ENCODE measurements at places on chromosomes 12 and 14. TPM values are rescaled to one million over a fixed set of nuclear protein-coding genes. Genes with fewer than 3 reads are reported as not detected.

The ZNF891 gene
- 6.2 TPM for total RNA-seq

The STON2 gene
- not detected for total RNA-seq

The GLIPR1L1 gene
- not detected for total RNA-seq

The CCDC175 gene
- total RNA-seq: not detected

The KLRK1 gene
- 1.4 TPM for total RNA-seq

The CISTR gene
- not detected for total RNA-seq

The TCL1B gene
- not detected for total RNA-seq

The FLRT2 gene
- 0.03 TPM for total RNA-seq

The ANKRD33 gene
- not detected for total RNA-seq

The CRACR2A gene
- 34.4 TPM for total RNA-seq

- no peaks in the 10 kb centered on the region for H3K4me1 ChIP-seq
- DNase-seq: no peak
- H3K36me3 ChIP-seq: no peaks in the 10 kb centered on the region
- no peaks in the 10 kb centered on the region for H3K27me3 ChIP-seq
- H3K4me3 ChIP-seq: no peak overlapping the region
Observed at GRCh38 chr14:33682760-33683159, 268.1 kb downstream of the EGLN3 start.

DNA sequence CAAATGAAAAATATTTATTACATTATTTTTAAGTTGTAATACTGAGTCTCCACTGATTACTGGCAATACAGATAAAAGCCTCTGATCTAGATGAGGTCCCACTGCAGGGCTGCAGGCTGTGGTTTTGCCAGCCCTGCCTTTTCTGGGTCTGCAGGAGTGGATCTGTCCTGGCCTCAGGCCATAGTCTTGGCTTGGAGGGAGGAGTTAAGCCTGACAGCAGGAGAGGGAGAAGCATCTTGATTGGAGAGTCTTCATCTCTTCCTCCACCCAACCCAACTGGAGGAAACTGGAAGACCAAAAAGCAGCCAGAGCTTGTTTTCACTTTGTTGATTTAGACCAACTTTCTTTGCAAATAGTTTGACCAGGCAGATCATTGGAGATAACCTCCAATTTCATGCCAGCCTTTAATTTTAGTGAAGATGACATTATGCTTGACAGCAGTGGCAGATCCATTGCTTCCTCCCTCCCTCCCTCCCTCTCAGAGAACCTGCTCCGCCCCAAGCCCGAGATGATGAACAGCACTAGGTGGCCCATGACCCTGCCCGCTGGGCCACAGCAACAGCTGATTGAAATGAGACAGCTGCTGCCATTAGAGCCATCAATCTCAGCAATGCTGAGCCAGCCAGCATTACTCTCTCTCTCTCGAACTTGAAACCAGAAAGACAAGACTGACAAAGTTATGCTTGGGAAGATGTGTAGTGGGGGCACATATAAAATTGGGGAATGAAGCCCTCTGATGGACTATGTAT is 222.4 kb downstream of the GLT1D1 start:
- no peak overlapping the region for H3K27ac ChIP-seq
- no peak for DNase-seq
- H3K4me3 ChIP-seq: no peak overlapping the region
- H3K4me1 ChIP-seq: no peaks in the 10 kb centered on the region

DNA sequence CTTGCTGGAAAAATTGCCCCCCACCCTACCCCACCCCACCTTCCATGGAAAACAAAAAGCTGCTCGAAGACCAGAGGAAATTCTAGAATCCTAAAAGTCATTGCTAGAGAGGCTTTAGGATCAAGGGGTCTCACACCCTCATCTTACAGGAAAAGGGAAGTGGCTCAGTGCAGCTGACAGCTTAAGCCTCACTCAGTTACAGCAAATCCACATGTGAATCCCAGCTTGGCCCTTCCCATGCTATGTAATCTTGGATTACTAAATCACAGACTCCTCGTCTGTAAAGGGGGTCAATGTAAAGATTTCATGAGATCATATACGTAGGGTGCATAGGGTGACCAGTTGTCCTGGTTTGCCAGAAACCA is 25.9 kb downstream of the CMKLR1 start:
- H3K4me1 ChIP-seq: peaks cover 27% of the 10 kb centered on the region
- no peak overlapping the region for H3K4me3 ChIP-seq
- H3K36me3 ChIP-seq: no peaks in the 10 kb centered on the region
- no peak for DNase-seq

GRCh38 chr14:90796329-90796728 is 19.9 kb downstream of the TTC7B start:
- no peak for DNase-seq
- H3K4me1 ChIP-seq: peaks cover 3% of the 10 kb centered on the region
- no peak overlapping the region for H3K27ac ChIP-seq
- no peaks in the 10 kb centered on the region for H3K27me3 ChIP-seq
- H3K4me3 ChIP-seq: no peak overlapping the region

DNA sequence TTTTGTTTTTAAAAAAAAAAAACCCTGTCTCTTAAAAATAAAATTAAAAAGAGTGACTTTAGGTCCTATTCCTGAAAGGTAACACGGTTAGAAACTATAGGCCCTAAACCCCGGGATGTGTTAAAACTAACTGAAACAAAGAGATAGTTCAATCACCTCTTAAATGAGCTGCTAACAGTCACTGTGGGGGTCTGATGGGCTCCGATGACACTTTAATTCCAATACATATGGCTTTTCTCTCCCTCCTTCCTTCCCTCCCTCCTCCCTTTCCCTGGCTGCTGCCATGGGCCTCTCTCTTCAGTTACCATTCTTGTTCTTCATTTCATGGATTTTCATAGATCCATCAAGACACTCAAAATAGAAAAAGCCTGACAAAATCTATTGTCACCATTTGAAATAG is 76.6 kb downstream of the RNF34 start:
- no peak overlapping the region for H3K4me3 ChIP-seq
- H3K4me1 ChIP-seq: no peaks in the 10 kb centered on the region
- no peaks in the 10 kb centered on the region for H3K27me3 ChIP-seq
- H3K27ac ChIP-seq: no peak overlapping the region

DNA sequence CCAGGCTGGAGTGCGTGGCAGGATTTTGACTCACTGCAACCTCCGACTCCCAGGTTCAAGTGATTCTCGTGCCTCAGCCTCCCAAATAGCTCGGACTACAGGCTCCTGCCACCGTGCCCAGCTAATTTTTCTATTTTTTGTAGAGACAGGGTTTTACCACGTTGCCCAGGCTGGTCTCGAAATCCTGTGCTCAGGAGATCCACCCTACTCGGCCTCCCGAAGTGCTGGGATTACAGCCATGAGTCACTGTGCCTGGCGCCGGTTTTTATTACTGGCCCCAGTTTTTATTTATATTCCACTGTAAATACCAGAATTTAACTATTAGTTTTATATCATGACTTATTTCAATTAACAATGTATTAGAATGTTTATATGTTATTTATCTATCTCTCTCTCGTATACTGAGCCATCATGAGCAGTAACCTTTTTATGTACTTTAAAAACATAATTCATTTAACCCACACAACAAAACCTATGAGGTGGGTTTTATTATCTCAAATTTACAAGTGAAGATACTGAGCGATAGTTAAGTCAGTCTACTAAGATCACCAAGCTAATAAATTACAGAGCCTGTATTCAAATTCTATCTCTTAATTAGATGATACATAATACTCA is 47.8 kb downstream of the HECTD1 start:
- H3K27me3 ChIP-seq: no peaks in the 10 kb centered on the region
- DNase-seq: no peak
- H3K4me1 ChIP-seq: no peaks in the 10 kb centered on the region
- H3K36me3 ChIP-seq: peaks cover 20% of the 10 kb centered on the region
- no peak overlapping the region for H3K27ac ChIP-seq

DNA sequence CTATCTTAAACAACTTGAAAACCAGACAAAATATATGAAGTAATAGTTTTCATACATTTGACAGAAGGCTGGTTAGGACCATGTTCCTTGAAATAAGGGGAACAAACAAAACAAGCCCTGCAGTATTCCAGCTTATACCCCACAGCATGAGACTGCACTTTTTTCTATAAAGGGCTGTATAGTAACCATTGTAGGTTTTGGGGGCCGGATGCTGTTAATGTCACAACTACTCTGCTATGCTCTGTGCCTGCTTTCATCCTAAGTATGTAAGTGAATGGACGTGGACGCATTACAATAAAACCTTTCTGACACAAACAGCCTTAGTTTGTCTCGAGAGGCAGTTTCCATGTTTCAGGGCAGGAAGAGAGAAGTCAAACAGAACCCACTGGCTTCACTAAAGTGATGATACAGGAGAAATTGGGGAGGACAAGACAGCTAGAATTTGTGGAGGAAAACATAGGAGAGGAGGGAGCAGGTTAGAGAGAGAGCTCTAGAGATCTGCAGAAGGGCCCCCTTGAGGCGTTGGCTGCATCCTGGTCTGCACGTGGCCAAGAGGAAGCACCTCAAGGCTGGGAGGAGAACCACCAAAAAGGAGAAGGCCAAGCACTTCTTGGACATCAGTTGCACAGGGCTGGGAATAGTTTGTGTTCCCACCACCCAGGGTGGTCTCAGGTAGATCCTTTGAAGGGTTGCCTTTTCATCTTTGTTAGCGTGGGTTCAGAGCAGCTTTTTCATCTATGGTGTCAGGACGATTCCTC is 63.7 kb downstream of the TRAF3 start:
- no peak overlapping the region for H3K27ac ChIP-seq
- H3K27me3 ChIP-seq: no peaks in the 10 kb centered on the region
- no peak for DNase-seq
- no peaks in the 10 kb centered on the region for H3K36me3 ChIP-seq
- no peaks in the 10 kb centered on the region for H3K4me1 ChIP-seq

- no peak overlapping the region for H3K27ac ChIP-seq
- no peaks in the 10 kb centered on the region for H3K4me1 ChIP-seq
- H3K27me3 ChIP-seq: no peaks in the 10 kb centered on the region
- DNase-seq: no peak
- H3K36me3 ChIP-seq: no peaks in the 10 kb centered on the region
- no peak overlapping the region for H3K4me3 ChIP-seq
Observed at GRCh38 chr14:102282751-102283465, 22.1 kb downstream of the MOK start.

DNA sequence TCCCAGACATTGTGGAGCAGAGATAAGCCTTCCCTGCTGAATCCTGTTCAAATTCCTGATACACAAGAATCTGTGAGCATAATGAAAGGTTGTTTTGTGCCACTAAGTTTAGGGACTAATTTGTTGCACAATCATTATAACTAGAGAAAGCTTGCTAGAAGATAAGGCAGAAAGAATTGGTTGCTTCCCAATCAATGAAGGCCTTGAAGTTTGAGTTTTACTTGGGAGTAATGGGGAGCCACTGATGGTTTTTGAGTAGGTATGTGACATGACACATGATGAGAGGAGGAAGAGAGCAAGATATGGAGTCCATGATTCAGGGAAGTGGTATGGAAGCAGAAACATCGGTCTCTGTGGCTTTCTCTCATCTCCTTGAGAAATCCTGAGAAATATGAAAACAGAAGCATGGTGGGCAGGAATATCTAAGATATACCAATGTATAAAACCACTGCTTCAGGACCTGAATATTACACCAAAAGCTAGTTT is 13.3 kb upstream of the TCP11L2 start:
- no peak overlapping the region for H3K27ac ChIP-seq
- no peaks in the 10 kb centered on the region for H3K4me1 ChIP-seq
- no peak overlapping the region for H3K4me3 ChIP-seq
- DNase-seq: no peak

- DNase-seq: no peak
- no peak overlapping the region for H3K27ac ChIP-seq
- H3K4me1 ChIP-seq: no peaks in the 10 kb centered on the region
- no peak overlapping the region for H3K4me3 ChIP-seq
- no peaks in the 10 kb centered on the region for H3K27me3 ChIP-seq
- H3K36me3 ChIP-seq: peaks cover 38% of the 10 kb centered on the region
Observed at GRCh38 chr12:112256780-112257179, 125.5 kb downstream of the HECTD4 start.

- no peaks in the 10 kb centered on the region for H3K36me3 ChIP-seq
- no peaks in the 10 kb centered on the region for H3K27me3 ChIP-seq
- DNase-seq: no peak
- no peak overlapping the region for H3K27ac ChIP-seq
- H3K4me3 ChIP-seq: no peak overlapping the region
- peaks cover 13% of the 10 kb centered on the region for H3K4me1 ChIP-seq
Observed at GRCh38 chr12:82426586-82426985, 68.3 kb downstream of the METTL25 start.

GRCh38 chr14:104171029-104171697 is 32.8 kb downstream of the KIF26A start:
- H3K4me3 ChIP-seq: no peak overlapping the region
- no peaks in the 10 kb centered on the region for H3K4me1 ChIP-seq
- no peak overlapping the region for H3K27ac ChIP-seq

- no peaks in the 10 kb centered on the region for H3K4me1 ChIP-seq
- H3K27me3 ChIP-seq: no peaks in the 10 kb centered on the region
- no peak overlapping the region for H3K27ac ChIP-seq
- no peaks in the 10 kb centered on the region for H3K36me3 ChIP-seq
- no peak overlapping the region for H3K4me3 ChIP-seq
Observed at GRCh38 chr14:42517806-42518500, 911.3 kb downstream of the LRFN5 start.

GRCh38 chr12:11183011-11183410 is 3.7 kb downstream of the TAS2R42 start:
- no peaks in the 10 kb centered on the region for H3K4me1 ChIP-seq
- H3K27me3 ChIP-seq: no peaks in the 10 kb centered on the region
- DNase-seq: no peak

DNA sequence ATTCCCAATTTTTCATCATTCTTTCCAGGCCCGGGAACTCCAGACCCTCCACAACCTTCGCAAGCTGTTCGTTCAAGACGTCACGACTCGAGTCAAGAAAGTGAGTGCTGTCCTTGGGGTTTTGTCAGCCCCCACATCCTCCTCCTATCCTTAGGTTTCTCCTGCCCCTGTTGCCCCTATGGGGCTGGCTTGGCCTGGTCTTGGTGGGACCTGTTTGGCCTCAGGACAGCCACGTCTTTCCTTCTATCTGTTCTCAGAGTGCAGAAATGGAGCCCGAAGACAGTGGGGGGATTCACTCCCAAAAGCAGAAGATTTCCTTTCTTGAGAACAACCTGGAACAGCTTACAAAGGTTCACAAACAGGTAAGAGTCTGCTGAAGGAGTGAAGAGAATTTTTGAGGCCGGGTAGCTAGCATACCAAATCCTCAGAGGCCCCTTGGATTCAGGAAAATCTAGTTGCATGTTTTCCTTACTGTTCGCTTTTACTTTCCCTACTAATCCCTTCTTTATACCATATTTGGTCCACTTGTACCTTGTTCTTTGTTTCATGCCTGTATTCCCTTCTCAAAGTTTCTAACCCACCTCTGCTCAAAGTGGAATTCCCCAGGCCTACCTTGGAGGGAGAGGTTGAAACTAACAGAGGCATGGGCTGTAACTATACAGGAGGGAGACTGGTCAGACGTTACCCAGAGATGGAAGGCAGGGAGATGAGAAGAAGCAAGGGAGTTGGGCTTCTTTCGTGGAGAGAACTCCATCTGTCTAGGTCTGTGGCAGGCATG is 12.8 kb upstream of the PIP4K2C start:
- no peak overlapping the region for H3K4me3 ChIP-seq
- DNase-seq: no peak
- H3K36me3 ChIP-seq: no peaks in the 10 kb centered on the region
- H3K4me1 ChIP-seq: no peaks in the 10 kb centered on the region
- H3K27ac ChIP-seq: no peak overlapping the region
- H3K27me3 ChIP-seq: no peaks in the 10 kb centered on the region
